ENCODE measurements at places on chromosomes 7 and 10. TPM values are rescaled to one million over a fixed set of nuclear protein-coding genes. Genes with fewer than 3 reads are reported as not detected.

GRCh38 chr7:80749270-80749669 is 110.8 kb downstream of the CD36 start:
- DNase-seq, result no peak

DNA sequence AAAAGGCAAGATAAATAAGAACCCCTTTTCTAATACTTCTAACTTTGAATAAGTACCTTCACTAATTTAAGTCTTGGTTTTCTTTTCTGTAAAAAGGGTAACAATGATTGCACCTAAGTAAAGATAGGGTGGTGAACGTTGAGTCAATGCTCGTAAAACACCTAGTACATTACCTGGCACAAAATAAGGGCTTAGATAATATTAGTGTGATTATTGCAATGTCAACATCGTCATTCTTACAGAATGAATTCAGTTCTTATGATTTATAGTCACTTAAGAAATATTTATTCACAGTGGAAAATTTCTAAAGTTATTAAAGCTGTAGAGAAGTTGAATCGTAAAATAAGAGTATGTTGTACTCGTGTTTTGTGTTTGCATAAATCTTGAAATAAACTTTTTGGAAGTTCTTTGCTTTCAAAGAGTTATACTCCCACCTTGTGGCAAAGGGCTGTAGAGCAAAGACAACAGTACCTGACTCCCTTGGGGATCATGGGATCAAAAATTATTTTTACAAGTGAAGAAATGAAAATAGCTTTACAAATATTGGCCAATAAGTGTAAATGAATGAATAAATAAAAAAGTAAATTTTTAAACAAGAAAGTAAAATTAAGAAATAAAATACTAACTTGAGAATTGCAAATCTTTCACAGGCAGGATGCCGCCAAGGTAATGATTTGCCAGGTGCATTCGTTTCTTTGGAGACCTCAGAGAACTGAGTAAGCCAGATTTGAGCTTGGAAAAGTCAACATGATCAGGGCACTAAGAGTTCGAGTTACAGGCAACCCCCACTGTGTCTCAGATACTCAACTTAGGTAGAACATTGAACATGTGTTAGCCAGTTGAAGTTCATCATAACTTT is 285.8 kb upstream of the CACNA2D1 start:
- DNase-seq, result no peak

DNA sequence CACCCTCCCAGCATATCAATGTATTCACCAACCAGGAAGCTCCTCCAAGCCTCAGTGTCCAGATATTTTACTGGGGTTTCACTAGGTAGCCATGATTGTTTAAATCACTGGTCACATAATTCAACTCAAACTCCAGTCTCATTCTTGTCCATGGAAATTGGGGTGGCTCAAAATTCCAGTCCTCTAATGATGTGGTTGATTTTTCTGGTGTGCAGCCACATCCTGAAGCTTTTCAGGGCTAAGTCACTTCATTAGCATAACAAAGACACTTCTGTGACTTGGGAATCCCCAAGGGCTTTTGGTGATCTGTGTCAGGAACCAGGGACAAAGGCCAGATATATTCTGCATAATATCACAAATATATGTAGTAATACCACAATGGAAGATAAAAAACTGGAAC is 786.9 kb upstream of the IGFBP3 start:
- no peak for DNase-seq

- DNase-seq, result no peak
Observed at GRCh38 chr7:137164251-137164650, 179.3 kb downstream of the PTN start.

The ELFN1 gene
- 4.3 TPM for total RNA-seq

The MICALL2 gene
- total RNA-seq, result 37.6 TPM

DNA sequence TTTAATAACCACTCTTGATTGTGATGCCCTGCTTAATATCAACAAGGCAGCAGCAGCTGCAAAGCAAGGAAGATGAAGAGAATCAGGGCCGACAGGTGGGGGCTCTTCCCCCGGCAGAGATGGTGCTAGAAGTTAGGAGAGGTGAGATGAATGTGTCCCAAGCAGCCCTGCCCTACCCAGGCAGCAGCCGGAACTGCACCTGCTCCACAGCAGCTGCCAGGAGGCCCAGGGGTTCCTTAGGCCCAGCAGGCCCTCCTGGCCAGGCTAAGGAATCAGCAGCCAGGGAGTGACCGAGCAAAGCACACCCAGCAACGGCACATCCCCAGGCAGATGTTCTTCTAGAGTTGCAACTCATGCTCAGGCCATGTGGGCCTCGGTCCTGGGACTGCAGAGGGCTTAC is 17.9 kb downstream of the AFAP1L2 start:
- DNase-seq, result no peak

- no peak for DNase-seq
Observed at GRCh38 chr10:48506147-48506917, 98.5 kb downstream of the ARHGAP22 start.

The CAV2 gene
- 192 TPM for total RNA-seq

The KAZALD1 gene
- 8.4 TPM for total RNA-seq

DNA sequence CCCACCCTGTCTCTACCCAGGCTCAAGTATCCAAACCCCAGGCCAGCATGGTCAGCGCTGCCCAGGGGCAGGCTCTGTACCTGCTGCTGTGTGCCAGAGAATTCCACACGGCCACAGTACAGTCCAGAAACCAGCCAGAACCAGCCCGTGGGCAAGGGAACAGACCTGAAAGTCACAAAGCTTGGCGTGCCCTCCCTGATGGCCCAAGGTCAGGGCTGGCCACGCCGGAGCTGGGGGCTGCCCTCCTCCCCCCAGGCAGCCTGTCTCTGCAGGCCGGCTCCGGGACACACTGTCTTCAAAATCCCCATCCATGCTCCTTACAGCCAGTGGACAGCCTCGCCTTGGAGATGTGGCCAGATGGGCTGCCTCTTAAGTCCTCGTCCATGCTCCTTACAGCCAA is 78.4 kb downstream of the CTBP2 start:
- DNase-seq, result peak; percentile 52

- peak; percentile 63 for DNase-seq
Observed at GRCh38 chr10:107914450-107915214, 750.1 kb upstream of the SORCS1 start.

DNA sequence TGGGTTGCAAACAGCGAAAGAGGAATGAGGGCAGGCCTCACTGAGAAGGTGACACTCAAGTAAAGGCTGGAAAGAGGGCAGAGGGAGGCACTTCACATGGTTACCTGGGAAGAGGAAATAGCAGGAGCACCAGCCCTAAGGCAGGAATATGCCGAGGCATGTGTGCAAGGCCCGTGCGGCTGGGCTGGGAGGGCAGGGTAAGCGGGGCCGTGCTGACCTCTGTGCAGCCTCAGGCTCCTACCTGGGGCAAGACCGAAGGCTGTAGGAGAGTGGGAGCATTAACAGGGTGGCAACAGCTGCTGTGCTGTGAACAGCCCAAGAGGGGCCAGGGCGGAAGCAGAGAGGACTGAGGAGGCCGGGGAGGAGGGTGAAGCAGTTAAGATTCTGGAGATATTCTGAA is 24.0 kb upstream of the SH3PXD2A start:
- DNase-seq, result no peak

All from upper lobe of right lung (tissue), 1 donor.